DMS53 (cell line): ENCODE measurements at places on chromosomes 12 and 14.

DNA sequence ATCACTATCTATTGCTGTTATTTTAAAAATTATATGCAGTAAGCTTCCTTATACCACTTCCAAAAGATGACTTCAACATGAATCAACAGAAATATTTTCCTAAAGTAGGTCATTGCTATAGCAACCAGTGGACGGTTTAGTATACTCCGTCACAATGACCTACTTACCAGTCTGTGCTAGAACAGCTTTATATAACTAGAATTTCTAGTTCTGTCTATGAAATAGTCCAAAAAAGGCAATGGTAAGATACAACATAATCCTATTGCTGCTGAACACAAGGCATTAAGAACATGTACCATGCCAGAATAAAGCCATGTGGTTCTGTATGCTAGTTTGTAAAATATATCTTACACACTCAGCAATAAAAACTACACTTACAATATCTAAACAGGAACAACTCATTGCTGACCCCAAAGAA is 40.7 kb upstream of the MTERF2 start:
- DNase-seq: peak; percentile 99

DNA sequence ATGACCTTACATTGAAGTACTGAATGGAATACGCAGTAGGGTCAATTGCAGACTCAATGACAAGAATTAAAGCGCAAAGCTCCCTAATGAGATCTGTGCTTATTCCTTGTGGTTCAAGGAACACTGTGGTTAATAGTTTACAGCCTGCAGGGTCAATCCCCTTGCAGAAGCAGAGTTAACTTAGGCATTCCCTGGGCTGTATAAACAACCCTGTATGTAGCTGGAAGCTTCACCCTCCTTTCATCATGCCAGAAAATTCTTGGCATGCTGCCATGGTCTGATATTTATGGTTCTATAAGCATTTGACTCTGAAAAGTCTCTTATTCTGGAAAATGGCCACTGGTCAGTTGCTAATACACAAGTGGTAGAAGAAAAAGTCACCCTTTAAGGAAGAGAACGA is 227.7 kb downstream of the NOVA1 start:
- DNase-seq: peak; percentile 19

DNA sequence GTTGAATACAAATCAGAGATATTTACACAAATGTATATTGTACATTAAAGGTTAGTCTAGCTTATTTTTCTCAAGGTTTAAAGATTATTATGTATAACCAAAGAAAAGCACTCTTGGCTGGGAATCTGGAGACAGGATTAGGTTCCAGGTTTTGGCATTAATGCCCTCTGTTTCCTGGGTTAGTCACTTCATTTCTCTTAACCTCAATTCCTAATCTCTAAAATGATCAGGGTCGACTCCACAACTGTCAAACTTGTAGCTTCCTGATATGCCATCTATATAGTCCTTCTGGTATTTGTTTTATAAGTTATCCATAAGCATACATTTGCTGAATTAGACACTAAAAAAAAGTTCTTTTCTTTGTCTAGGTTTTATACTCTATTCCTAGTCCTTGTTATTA is 2.6 kb downstream of the ITPR2 start:
- no peak for DNase-seq

DNA sequence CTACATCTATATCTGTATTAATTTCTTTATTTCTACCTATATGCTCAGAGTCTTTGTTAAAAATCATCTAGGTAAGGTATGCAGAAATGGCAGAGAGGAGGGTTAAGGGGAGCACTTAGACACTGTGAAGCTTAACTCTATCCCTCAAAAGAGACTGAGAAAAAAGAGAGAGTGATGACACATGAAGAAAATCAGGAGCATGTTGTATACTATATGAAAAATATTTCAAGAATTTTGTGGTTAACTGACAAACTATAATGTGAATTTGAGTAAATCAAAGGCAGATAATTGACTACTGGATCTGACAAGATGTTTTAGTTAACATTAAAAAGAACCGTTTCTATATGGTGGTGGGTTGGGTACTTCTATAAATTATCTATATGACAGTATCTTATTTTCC is 1814.2 kb upstream of the SEL1L start:
- no peak for DNase-seq

DNA sequence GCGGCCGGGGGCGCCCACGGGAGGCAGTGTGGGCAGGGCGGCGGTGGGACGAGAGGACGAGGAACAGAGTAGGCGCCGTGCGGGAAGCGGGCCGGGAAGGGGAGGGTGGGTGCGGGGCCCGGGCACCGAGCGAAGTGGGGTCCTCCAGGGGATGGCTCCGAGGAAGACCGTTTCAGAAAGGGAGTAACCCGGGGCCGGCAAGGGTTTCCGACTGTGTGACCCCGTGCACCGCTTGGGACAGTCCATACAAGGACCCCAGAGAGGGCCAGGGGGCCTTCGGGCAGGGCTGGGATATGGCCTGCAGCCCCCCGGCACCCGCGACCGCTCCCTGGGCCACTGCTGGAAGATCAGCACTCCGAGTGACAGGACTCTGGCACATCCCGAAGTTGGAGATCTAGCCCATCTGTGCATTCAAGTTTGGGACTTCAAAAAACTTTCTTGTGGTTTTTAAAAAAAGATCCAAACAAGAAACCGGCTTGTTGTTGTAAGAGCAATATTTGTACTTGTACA is 448 bp downstream of the TSPAN9 start:
- DNase-seq: peak; percentile 81

- no peak for DNase-seq
Observed at GRCh38 chr14:68448252-68448902, 344.5 kb downstream of the ZFP36L1 start.

- DNase-seq: no peak
Observed at GRCh38 chr12:110585231-110585799, 2.2 kb upstream of the PPTC7 start.

DNA sequence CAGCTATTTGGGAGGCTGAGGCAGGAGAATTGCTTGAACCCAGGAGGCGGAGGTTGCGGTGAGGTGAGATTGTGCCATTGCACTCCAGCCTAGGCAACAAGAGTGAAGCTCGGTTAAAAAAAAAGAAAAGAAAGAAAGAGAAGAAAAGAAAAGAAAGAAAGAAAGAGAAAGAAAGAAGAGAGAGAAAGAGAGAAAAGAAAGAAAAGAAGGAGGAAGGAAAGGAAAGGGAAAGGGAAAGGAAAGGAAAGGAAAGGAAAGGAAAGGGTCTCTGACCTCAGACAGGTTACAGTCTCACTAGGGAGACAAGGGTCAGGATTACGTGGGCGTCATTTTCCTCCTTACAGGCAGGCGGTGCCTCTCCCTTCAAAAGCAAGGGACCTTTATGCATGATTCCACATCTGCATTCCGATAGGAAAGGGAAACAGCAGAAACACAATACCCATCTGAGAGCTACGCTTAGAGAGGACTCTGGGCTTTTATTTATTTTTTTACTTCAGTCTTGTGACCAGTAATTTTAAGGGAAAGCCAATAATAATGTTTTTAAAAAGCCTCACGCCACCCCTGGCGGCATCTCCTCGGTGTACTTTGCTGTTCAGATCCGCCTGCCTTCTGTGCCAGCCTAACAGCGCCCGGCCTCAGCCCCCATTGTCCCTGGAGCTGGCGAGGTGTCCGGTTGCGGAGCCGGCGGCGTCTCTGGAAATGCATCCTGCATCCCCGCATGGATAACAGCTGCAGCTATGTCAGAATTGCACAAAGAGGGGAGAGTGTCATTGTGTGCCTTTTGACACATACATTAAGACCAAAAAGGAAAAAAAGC is 945 bp upstream of the HIP1R start:
- DNase-seq: peak; percentile 91

- DNase-seq: no peak
Observed at GRCh38 chr14:27712364-27712763, 1054.2 kb upstream of the FOXG1 start.

GRCh38 chr14:75757644-75758402 is 96.8 kb downstream of the TTLL5 start:
- no peak for DNase-seq

DNA sequence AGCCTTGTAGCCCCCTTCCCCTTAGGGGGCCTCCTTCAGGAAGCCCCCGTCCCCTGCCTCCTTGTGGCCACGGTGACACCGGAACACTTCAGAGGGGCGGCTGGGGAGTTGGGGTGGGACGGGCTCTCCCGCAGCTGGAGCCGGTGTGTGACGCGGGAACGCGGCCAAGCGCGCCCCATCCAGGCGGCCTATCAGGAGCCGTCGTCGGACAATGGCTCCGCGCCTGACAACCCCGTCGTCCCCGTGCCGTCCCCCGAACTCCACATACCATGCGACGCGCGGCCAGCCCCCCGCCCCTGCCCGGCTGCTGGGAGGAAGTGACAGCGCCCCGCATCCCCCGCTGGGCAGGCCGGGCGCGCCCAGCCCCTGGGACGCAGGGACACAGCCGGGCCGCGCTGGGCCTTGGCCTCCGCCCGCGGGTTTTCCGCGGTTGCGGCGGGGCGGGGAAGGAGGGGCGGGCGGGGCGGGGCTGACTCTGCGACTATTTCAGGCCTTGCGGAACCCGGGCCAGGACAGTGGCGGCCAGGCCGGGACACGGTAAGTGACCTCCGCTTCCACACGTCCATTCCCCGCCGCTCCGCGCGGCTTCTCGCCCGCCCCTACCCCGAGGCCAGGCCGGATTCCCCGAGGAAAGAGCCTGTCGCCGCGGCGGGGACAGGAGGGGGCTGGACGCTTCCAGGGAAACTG is at the start of gene TNFAIP2:
Gene TNFAIP2, plus strand, starts transcription at position 515 of the 687 bp plus-strand sequence. CDS start 2,997 bp downstream, outside the sequence.
- no peak for DNase-seq

GRCh38 chr14:39433452-39433813 is 1.2 kb upstream of the FBXO33 start:
- DNase-seq: no peak

- no peak for DNase-seq
Observed at GRCh38 chr14:67859169-67859749, 39.7 kb downstream of the RAD51B start.

DNA sequence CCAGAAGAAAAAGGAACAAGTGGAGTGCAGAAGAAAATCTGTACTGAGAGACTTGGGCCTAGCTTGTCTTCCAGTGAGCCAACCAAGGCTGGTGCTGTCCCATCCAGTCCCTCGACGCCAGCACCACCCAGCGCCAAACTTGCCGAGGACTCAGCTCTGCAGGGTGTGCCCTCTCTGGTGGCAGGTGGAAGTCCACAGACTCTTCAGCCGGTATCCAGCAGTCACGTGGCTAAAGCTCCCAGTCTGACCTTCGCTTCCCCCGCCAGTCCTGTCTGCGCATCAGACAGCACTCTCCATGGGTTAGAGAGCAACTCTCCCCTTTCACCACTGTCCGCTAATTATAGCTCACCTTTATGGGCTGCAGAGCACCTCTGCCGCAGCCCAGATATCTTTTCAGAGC is 15.6 kb downstream of the CIPC start:
- DNase-seq: no peak

GRCh38 chr14:73736842-73737241 is 22.7 kb upstream of the PNMA1 start:
- no peak for DNase-seq

- DNase-seq: no peak
Observed at GRCh38 chr14:105502446-105503295, 11.6 kb downstream of the TEDC1 start.

DNA sequence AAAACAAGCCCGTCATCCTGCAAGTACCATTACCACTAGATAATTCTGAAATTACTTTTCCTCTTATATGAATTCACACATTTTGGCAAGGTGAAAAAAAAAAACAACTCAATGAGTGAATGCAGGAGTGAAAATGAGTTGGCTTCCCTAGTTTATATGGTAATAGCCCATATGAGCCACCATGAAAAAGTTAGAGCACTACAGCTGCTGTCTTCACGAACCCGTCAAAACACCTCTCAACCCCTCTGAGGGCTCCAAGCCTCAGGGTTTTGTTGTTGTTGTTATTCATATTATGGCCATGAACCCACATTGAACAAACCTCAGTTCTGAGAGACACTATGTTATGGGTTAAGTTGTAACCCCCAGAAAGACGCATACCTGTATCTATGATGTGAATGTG is 289.9 kb upstream of the CAND1 start:
- DNase-seq: no peak

DNA sequence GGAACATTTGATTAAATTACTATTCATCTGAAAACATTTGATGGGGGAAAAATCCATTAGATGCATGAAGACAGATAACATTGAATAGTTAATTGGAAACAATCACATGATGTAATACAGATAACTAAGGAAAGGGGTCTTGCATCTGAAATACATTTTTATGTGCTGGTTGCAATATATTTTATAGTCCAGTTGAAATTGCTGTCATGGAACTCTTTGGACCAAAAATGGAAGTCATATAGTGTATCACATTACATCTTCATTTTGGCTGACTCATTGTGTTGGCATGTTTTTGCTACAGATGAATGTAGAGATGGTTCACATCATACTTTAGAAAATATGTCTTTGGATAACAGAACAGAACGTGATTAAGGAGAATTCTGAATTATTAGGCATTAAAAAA is 43.0 kb upstream of the GNPNAT1 start:
- peak; percentile 41 for DNase-seq

DNA sequence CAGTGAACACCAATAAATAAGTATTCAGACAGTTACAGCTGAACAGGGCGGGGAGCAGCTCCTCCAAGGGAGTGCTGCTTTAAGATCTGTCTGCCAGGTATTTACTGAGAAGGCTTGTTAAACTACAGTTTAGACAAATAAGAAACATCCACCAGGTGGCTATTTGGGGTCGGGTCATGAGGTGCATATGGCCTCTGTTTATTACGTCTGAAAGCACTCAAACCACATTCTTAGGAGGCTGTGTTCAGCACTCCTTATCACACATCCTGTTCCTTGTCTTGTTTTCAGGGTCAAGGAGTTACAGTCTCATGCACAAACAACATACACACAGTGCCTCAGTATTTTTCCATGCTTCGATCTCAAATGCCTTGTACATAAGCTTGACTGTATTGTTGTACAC is 78.8 kb downstream of the KCNMB4 start:
- no peak for DNase-seq
